ENCODE measurements at places on chromosomes 4 and X. TPM values are rescaled to one million over a fixed set of nuclear protein-coding genes. Genes with fewer than 3 reads are reported as not detected.

Gene FAM53A
- total RNA-seq, result 0.49 TPM

Gene MAD2L1
- 1.4 TPM for total RNA-seq

Gene ESX1
- total RNA-seq, result not detected

Gene ABCB7
- 37.7 TPM for total RNA-seq

Gene AMOT
- total RNA-seq, result 9.9 TPM

Gene CXCL3
- total RNA-seq, result 0.16 TPM

Gene ADH1A
- total RNA-seq, result 0.84 TPM

Gene BMX
- total RNA-seq, result 1.4 TPM

Gene CABS1
- total RNA-seq, result not detected

Gene USP17L5
- not detected for total RNA-seq
